ENCODE measurements at places on chromosomes 5 and 9.

DNA sequence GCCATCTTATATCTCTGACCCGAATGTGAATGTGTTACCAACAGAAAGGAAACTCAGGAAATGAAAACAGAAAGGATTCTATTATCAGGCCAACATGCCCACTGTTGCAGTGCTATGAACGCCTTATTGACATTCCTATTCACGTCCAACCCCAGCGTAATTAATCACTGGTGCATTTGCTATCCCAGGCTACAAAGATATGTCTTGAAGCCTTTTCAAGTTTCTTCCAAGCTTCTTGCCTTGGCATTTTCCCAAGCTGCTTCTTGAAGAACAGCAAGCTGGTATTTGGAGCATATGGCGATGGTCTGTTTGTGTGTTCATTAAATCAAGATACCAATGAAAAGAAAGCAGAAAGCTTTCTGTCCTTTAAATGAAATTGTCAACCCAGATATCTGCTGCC, 579.2 kb upstream of the ZNF462 start:
- no peak for DNase-seq

DNA sequence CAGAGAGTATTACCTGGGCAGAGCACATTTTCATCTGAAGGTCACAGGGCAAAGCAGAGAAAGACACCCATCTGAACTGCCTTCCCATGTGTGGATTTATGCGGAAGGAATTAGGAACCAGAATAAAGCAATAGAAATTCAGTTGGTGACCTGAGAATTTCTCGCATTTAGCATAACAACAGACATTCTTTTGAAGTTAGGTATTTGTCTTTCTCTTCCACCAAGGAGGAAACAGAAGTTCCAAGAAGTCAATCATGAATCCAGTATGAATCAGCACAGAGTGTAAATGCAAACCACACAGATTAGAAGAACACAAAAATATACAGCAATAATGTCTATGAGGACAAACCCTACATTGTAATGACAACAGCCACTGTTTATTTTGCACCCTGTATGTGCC, 515.2 kb upstream of the BRINP1 start:
- DNase-seq = no peak

- no peak for DNase-seq
Measured at GRCh38 chr9:38020151-38021076, 48.6 kb downstream of the SHB start.

- no peak for DNase-seq
Measured at GRCh38 chr9:106421772-106422171, 441.2 kb upstream of the ZNF462 start.

- DNase-seq = no peak
Measured at GRCh38 chr9:78278177-78278777, 18.6 kb upstream of the PSAT1 start.

GRCh38 chr9:71763832-71764231, 4.5 kb downstream of the CEMIP2 start:
- no peak for DNase-seq

GRCh38 chr5:104541141-104541785, 978.7 kb upstream of the NUDT12 start:
- DNase-seq = no peak

GRCh38 chr9:8732367-8733075, 932.9 kb upstream of the DMAC1 start:
- DNase-seq = no peak

- no peak for DNase-seq
Measured at GRCh38 chr9:751137-752051, 90.1 kb upstream of the DMRT1 start.

DNA sequence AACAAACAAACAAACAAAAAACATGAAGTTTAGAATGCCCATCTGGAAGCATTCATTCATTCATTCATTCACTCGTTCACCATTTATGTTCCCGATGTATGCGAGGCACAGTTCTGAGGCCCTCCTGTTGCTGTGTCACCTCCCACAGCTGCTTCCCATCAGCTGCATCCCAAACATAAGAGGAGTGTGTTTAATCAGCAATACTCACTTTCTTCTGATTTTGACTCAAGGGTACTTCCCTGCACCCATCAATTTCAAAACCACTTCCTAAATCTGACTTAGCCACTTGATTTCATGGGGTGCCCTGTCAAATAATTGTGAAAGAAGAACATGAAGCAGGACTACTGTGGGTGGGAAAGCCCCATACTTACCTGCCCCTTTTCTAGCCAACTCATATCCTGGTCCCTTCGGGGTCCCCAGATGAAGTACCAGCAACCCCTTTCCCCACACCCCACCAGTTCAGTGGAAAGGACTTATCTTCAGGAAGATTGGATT, 128.0 kb upstream of the IL12B start:
- DNase-seq = no peak

GRCh38 chr9:76417394-76417793, 23.2 kb upstream of the RFK start:
- no peak for DNase-seq

- peak; percentile 43 for DNase-seq
Measured at GRCh38 chr9:114662081-114662989, 4.7 kb upstream of the TEX53 start.

- no peak for DNase-seq
Measured at GRCh38 chr5:113488645-113489184, 462 bp upstream of the MCC start.

DNA sequence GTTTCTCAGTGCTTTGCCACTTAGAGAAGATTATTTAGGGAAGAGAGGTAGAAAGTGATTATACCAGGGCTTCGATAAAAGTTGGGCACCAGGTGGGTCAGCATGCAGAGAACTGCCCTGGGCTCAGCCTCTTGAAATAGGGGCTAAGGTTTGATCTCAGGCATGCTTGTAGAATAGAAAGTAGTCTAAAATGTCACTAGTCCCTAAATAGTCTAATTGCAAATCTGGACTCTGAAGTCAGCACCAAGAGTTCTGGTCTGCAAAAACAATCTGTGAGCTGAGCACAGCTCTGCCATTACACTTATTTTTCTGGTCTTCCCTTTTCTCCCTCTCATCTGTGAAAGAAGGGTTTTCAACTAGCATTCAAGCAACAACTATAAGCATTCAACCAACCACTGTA, 248.0 kb downstream of the SMARCA2 start:
- no peak for DNase-seq

GRCh38 chr5:129049126-129049799, 45.3 kb upstream of the ISOC1 start:
- no peak for DNase-seq

- DNase-seq = no peak
Measured at GRCh38 chr5:138960145-138960692, 85.1 kb upstream of the LRRTM2 start.

DNA sequence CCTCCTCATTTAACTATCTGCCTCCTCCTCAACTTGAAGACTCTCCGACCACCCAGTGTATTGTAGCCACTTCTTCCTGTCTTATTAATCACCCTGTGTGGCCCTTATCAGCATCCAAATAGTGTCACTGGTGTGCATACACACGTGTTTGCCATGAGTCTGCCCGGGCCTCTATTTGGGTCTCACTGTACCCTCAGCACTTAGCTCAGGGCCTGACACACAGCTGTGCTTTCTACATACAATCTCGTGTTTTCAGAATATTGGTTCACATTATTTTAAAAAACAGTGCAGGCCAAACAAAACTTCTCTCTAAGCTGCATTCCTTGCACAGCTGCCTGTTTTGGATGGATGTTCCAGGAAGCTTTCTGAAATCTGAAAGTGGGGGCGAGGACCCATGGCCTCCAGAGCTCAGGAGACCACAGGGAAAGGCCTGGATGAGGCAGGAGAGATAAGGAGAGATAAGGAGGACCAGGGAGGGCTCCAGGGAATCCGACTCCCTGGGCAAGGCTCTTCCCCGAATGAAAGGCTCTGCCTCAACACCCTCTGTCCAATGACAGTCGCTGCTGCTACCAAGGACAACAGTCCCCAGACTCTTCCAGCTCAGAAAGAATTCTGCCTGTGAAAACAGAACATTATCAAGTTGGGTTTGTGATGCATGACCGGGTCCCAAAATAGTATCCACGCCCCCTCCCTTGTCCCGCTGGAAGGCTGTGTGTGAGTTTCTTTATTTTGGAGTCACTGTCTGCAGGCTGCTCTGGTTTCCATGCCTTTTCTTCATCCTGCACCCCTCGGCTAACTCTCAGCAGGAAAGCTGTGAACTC, 255.6 kb downstream of the NSG2 start:
- no peak for DNase-seq

- DNase-seq = no peak
Measured at GRCh38 chr5:84825606-84826005, 440.9 kb upstream of the EDIL3 start.

DNA sequence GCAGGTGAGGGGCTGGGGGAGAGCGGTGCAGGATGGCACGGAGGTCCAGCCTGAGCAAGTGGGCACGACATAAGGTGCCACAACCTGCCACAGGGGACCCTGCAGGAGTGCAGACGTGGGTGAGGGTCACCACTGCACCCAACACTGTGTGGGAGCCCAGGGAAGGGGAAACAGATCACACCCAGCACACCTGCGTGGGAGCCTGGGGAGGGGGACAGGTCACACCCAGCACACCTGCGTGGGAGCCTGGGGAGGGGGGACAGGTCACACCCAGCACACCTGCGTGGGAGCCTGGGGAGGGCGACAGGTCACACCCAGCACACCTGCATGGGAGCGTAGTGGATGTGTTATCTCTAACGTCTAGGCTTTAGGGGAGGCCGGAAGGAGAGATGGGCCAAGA, 47.4 kb upstream of the CLPTM1L start:
- no peak for DNase-seq

DNA sequence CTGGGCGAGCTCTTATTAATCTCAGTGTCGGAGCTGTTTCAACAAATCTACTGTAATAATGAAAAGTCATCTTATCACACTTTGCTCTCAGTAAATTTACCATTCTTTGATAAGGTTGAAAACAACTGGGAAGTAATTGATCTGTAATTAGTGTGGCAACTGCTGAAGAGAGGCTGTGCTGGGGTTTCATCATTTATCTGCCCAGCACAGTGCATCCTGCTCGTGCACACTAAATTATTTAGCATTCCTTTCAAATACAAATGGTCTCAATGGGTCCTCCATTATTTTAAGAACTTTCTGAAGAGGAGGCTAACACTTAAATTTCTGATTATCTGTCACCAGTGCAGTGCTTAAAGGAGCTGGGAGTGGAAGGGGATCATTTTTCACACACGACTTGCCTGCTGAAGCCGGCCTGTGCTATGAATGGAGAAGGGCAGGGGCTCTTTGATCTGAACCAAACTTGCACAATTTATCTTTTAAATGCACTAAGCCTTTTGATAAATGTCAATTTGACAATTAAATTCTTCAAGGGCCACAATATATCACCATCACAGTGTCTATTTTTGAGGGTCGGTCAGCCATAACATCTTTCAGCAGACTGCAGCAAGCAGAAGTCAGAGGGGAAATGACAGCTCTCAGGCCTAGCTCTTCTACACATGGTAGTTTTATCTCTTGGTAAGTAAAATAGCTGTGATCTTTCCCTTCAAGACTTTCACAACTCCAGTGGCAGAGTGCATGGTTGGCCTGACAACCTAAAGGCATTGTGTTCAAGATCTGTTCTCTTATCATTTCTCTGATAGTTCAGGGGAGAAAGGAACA, 106.4 kb upstream of the EFNA5 start:
- no peak for DNase-seq

- DNase-seq = no peak
Measured at GRCh38 chr5:11504886-11505193, 399.4 kb downstream of the CTNND2 start.

GRCh38 chr9:71726723-71727122, 41.6 kb downstream of the CEMIP2 start:
- DNase-seq = no peak

DNA sequence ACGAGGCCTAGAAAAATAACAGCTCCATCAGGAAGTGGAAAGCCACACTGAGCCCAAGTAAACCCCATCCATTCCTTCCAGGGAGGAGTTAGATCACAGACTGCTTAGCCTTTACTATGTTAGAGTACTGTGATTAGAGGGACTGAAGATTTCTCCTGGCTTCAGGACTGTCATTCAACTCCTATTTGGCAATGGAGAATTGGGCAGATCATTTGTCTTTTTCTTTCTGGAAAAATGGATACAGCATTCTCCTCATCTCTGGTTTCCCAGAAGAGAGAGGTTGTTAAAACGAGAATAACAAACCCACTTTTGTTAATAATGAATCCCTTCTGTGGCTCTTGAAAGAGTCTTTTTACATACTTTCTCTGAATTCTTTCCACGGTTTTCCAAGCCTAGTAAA, 150.4 kb downstream of the GABRB2 start:
- no peak for DNase-seq

- no peak for DNase-seq
Measured at GRCh38 chr9:25964239-25964638, 286.0 kb upstream of the TUSC1 start.

DNA sequence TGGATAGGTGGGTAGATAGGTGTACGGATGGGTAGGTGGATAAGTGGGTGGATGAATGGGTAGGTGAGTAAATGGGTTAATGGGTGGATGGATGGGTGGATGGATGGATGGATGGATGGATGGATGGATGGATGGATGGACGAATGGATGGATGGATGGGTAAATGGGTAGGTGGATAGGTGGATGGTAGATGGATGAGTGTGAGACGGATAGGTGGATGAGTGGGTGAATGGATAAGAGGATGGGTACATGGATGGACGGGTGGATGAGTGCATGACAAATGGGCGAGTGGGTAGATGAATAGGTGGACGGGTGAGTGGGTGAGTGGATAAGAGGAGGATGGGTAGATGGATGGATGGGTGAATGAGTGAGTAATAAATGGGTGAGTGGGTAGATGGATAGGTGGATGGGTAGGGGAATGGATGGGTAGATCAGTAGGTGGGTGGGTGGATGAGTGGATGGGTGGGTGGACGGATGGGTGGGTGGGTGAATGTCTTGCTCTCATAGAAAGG, 179.2 kb downstream of the FGF18 start:
- no peak for DNase-seq

- no peak for DNase-seq
Measured at GRCh38 chr5:107954254-107954653, 283.5 kb upstream of the EFNA5 start.

- no peak for DNase-seq
Measured at GRCh38 chr5:119876522-119876921, 247.2 kb downstream of the FAM170A start.

DNA sequence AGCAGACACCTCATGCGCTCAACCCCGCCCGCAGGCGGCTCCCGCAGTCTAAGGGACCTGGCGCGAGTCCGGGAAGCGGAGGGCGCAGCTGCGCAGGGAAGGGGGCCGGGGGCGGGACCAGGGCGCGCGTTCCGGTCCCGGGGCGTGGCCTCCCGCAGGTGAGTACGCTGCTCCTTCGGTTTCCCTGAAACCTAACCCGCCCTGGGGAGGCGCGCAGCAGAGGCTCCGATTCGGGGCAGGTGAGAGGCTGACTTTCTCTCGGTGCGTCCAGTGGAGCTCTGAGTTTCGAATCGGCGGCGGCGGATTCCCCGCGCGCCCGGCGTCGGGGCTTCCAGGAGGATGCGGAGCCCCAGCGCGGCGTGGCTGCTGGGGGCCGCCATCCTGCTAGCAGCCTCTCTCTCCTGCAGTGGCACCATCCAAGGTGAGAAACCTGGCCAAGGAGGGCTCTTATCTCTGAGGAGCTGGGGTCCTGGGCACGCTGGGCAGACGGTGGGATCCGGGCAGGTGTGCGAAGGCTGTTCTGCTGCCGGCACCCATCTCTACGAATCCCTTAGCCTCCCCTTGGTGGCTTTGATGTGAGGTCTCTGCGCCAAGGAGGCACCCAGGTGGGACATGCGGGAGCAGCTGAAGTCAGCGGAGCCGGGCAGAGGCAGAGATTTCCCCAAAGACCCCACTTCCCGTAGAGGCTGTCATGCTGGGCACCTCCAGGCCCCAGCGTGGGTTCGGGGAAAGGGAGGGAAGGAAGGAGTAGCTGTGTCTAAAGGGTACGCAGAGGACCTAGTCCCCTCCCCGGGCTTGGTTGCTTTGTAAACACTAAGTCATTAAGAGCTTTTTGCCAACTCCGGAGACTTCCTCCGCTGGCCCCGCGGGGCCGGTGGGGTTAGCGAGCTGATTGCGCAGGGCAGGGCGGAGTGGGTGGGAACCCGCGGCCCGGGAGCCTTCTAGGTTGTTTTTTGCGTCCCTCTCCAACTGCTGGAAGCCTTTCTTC, at the start of gene F2RL1:
Gene F2RL1 (plus strand): TSS at position 187 of the 988 bp plus-strand sequence. CDS start 153 bp downstream, at position 340.
- DNase-seq = peak; percentile 36
